Urothelium cell line (cell line): ENCODE measurements at places on chromosomes 4 and X.

- peak; percentile 89 for DNase-seq
These were observed 91.3 kb downstream of the NSUN7 start for GRCh38 chr4:40840985-40841571.

DNA sequence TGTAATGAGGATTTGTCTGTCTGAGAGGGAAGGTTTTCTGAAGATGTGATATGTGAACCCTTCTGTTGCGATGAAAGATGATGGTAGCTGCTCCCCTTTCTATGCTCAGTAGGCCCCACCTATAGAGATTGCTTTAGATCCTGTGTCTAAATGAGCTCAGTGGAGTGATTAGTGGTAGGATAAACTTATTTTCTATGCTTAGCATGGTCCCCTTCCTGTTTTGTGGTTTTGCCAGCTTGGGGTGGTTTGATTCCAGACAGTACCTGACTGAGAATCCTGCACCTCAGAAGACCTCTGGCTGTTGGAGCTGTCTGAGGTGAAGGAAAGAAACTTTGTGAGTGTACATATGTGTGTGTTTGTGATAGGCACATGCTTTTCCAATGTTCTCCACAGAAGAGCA, 17.7 kb downstream of the MSN start:
- no peak for DNase-seq

DNA sequence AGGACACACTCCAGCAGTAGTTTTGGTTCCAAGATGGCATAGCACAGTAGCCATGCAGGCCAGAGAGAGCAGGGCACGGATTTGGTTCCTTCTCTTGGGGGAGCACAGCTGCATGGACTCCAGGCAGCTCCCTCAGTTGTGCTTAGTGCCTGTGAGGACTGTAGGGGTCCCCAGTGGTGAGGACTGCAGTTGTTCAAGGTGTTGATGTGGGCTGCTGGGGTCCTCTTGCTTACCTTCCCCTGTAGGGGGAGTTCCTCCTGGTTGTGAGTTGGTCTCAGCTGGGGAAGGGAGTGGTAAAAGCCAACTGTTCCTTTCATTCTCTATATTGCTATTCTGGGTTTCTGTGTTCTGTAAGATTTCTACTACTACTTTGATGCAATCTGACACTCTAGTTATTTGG, 606.5 kb downstream of the MAGEB5 start:
- DNase-seq = no peak

GRCh38 chrX:153900831-153901752, 3.4 kb upstream of the AVPR2 start:
- peak; percentile 84 for DNase-seq

GRCh38 chrX:74318672-74319071, 14.7 kb downstream of the ZCCHC13 start:
- no peak for DNase-seq

GRCh38 chr4:86641516-86642090, 47.5 kb downstream of the PTPN13 start:
- DNase-seq = no peak

DNA sequence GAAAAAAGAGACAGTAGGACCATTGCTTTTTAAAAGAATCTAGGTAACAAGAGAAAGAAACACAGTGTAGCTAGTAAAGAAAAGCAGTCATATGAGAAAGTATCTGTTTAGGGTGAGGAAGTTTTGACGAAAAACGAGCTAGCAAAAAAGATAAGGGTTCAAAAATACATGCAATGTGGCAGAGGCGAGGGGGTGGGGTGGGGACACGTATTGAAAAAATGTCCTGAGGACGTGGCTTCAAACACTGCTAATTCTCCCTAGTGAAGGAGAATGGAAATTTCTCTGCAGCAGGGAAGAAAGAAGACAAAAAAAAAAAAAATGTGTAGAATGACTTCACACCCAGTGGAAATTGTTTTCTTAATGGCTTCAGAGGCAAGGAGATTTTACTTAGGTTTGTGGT, 856.4 kb upstream of the INTU start:
- DNase-seq = no peak

DNA sequence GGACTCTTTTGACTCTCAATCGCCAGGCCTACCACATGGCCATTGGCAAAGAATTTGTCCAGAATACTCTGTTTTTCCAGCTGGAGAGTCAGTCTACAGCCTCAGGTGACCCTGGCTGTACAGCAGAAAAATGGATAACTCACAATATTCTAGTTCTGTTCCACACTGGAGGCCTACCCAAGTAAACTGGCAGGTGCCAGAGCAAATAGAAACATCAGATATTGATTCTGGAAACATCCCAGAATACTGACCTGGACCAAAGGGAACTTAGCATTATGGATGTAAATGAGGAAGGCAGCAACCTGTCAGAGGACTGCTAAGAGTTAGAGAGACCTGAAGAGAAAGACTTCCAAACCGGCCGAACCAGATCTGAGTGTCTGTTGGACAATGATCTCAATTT, 147.9 kb upstream of the SMAD1 start:
- no peak for DNase-seq

- DNase-seq = peak; percentile 64
These were observed 13.4 kb upstream of the SRPX start for GRCh38 chrX:38233891-38234667.

DNA sequence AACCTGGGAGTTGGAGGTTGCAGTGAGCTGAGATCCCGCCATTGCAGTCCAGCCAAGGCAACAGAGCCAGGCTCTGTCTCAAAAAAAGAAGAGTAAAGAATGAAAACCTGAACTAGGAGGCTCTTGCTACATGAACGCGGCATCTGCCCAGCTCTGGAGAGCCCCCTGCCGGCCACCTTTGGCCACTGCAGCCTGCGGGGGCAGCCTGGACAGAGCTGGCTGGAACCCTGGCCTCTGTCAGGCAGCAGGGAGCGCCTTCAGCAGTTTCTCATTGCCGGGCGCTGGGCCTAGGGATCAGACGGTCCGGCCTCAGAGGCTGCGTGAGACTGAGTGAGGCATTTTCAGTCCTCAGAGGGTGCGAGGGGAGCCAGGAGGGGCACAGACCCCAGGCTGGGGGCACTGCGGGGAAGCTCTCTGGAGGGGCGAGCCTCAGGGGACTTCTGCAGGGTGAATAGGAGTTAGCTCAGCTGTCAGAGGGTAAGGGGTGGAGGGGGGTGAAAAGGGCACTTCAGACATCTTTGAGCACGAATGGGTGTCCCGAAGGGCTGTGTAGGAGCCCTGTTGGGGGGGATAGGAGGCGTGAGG, 17.5 kb downstream of the DOK7 start:
- peak; percentile 79 for DNase-seq

DNA sequence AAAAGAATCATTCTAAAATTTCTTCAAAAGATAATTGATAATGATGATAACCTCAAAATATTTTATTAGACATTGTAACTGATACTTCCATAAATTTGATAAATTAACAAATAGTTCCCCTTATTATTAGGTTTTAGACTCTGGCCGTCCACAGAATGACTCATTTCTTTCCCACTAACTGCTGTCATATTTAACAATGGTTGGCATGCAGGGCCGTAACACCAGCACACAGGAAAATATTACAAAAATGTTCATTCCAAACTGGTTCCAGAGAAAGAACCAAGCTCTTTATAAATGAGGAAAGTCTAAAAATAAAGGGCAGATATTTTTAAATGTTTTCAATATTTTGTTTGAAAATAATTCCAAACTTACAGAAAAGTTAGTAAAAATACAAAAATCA, 28.2 kb downstream of the WDFY3 start:
- peak; percentile 43 for DNase-seq

- no peak for DNase-seq
These were observed 1912.7 kb upstream of the TENM3 start for GRCh38 chr4:180330521-180330920.

DNA sequence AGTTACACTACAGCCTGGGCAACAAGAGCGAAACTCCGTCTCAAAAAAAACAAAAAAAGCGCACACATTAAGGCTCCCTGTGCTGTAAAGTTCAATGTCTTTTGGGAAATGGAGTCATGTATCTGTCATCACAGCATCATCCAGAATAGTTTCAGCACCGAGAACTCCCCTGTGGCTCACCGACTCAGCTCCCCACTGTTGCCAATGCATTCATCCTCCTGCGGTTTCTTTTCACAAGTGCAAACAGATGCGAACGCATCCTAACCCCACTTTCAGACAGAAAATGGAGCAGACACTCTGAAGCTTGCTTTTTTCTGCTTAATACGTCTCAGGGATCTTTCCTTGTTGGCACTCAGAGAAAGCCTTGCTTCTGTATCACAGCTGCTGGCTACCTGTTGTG, 13.8 kb upstream of the SH3TC1 start:
- no peak for DNase-seq

DNA sequence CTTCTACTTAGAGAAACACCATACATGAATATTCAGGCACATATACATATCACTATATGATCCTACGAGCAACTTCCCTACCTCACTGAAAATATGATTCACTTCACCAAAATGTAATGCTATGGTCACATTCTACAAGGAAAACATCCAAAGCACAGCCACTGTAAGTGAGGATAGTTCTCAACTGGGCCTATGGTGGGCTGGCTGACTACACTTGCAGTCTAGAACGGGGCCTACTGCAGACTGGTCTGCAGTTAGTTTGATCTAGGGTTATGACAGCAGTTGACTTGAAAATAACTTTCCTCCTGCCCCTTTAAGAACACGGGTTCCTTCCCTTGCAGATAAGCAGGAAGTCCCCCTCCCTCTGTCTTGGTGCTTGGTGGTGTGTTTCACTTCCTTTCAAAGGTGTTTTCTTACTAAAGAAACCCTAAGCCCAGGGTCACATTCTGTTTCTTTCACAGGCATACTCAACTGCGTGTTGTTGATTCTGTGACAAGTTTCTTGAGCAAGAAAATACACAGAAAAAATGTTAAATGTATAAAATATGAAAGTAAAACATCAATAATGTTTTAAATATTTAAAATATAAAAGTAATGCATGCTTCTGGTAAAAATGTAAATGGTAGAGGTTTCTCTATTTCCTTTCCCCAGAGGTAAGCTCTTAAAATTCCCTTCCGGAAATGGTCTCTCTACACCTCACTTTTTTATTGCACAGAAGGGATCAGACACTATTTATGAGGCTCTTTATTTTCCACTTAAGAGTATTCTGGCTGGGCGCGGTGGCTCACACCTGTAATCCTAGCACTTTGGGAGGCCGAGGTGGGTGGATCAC, 18.0 kb upstream of the TMSB4X start:
- DNase-seq = peak; percentile 29

GRCh38 chr4:7687006-7687405, 252.3 kb upstream of the PSAPL1 start:
- DNase-seq = no peak
